Activated naive CD4-positive, alpha-beta T cell (primary cell): ENCODE measurements at places on chromosomes 1 and 21.

DNA sequence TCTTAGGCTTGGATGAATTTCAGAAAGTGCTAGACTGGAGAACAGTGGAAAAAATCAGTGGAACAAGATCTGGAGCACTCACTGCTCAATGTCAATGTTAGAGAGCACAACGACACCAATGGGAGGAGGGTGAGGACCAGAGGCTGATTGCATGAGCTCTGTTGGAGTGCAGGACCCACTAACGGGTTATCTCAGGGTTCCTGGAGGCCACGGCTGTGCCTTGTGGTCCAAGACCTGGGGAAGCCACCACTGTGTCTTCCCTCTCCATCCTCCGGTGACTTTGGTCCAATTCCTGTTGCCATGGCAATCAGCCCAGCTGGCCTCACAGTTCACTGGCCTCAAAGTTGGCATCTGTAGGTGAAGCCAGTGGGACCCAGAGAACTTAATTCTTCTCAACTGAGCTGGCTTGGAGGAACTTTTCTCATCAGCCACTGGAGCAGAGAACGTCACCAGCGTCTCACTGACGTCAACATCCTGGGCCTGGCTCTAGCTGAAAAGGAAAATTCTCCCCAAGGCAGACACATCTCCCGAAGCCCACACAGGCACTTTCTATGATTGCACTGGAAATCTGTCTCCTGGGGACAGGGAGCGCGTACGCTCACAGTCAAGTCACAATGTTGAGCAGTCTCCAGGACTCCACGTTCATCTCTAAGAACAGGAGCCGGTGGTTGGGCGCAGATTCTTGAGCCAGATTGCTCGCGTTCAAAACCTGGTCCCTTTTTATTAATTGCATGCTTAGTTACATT, 21.9 kb upstream of the GPR157 start:
- DNase-seq = no peak

GRCh38 chr1:89616844-89617627, 15.9 kb upstream of the LRRC8C start:
- DNase-seq = no peak

GRCh38 chr1:84883286-84883685, 9.7 kb downstream of the LPAR3 start:
- DNase-seq = no peak

DNA sequence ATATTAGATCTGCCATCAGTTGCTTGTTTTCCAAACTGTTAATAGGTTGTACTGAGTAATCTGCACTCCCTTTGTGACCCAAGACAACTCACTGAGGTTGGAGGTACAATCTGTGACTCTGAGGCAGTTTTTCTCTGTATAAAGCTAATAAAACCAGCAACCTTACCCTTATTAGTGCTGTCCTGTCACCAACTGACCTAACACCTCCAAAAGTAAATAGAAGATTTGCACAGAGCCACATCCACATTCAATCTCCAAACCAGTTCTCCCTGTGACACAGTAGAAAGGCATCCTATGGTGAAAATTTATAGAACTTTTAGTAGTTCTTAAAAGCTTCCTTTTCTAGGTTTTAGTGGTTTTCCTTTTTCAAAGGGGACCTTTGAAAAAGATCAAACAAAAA, 140.4 kb upstream of the ADGRL2 start:
- DNase-seq = no peak

GRCh38 chr1:182608845-182609610, 4.8 kb upstream of the RGS16 start:
- no peak for DNase-seq

- DNase-seq = no peak
Observed at GRCh38 chr1:179929955-179930798, 24.4 kb upstream of the CEP350 start.

DNA sequence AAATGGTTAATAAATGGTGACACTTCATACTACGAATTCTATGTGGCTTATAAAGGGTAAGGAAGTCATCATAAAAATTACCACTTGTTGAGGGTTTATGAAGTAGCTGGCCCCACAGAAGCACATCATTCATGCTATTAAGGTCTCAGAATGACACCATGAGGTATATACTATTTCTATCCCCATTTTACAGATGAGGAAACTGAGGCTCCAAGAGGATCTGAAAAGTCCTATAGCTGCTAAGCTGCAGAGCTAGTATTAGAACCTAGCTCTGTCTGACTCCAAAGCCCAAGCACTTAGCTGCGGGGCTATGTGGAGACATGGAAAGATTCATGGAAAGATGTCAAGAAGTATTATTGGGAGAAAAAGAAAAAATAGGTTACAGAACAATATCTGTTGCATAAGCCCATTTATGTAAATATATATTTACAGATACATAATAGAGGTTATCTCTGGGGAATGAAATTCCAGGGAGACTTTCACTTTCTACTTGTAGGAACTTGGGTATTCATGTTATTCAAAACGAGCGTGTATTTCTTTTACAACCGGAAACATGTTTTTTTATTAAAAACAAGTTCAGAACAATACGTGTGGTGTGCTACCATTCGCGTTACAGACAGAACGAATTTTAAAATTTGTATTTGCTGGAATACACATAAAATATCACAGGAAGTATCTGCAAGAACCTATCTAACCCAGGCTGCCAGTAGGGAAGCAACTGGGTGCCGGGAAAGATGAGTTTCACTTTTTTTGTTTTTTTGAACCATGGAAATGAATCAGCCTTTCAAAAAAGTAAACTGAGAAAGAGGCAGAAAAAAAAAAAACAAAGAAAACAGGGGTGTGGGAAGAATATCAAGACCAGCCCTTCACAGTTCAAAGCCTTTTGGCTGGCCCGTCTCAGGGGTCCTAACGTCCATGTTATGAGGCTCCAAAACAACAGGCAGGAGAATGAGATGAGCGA, 13.4 kb downstream of the SPOCD1 start:
- no peak for DNase-seq
